ENCODE measurements at places on chromosomes 7 and 10. TPM values are rescaled to one million over a fixed set of nuclear protein-coding genes. Genes with fewer than 3 reads are reported as not detected.

GRCh38 chr7:111746950-111747349, 184.7 kb upstream of the IMMP2L start:
- DNase-seq: no peak

DNA sequence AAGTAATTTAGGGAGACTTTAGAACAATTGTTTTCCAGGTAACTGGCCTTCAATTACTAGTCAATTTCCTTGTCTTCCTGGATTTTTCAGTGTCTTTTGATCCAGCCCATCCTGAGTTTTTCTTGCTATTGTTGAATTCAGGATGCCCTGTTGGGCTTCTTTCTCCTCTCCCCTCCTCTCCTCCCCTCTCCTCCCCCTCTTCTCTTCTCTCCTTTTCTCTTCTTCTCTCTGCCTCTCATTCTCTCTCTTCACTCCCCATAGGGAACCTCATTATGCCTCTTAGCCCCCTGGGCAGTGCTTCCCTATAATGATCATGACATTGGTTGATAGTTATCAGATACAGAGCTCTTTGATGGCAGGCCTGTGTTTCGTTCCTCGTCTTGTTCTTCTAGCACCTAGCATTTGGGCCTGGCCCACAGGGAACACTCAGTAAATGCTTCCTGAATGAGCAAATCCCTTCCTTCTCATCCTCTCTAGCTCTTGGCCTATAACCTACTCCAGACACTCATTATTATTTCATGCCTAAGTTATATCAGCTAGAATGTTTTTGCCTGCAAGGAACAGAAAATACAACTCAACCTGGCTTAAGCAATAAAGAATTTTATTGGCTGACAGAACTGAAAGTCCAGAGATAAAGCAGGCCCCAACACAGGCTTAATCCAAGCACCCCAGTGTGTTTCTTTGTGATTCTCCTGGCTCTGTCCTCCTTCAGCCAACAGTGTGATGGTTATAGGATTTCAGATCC, 56.8 kb downstream of the CACNB2 start:
- no peak for DNase-seq

GRCh38 chr7:141271451-141271850, 197.6 kb downstream of the TMEM178B start:
- DNase-seq: no peak

The SLC13A4 gene
- not detected for total RNA-seq

Data from activated CD4-positive, alpha-beta memory T cell treated with anti-CD3 and anti-CD28 coated beads for 36 hours (primary cell).